Tibial nerve (tissue), 4 donors: ENCODE measurements at places on chromosomes 7 and 10. TPM values are rescaled to one million over a fixed set of nuclear protein-coding genes. Genes with fewer than 3 reads are reported as not detected.

Gene FAM237B
- total RNA-seq: not detected

DNA sequence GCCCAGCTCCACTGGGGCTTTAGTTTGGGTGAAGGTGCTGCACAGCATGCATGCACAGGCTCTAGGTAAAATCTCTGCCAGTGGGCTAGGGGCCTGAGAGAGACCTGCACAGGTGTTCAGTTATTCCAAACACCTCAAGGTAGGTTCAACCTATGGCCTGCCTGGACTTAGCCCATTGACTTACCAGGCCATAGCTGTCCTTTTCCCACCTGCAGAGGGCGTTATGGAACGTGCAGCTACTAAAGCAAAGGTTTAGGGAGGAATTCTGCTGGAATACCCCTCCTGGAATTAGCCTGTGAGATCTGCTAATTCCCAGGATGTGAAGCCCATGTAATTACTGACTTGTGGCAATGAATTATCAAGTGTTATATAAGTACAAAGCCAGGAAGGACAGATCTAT lies 3.6 kb downstream of the VWC2 start:
- H3K4me3 ChIP-seq: no peak overlapping the region
- no peak overlapping the region for H3K27ac ChIP-seq
- DNase-seq: no peak
- H3K4me1 ChIP-seq: no peaks in the 10 kb centered on the region
- no peaks in the 10 kb centered on the region for H3K27me3 ChIP-seq

DNA sequence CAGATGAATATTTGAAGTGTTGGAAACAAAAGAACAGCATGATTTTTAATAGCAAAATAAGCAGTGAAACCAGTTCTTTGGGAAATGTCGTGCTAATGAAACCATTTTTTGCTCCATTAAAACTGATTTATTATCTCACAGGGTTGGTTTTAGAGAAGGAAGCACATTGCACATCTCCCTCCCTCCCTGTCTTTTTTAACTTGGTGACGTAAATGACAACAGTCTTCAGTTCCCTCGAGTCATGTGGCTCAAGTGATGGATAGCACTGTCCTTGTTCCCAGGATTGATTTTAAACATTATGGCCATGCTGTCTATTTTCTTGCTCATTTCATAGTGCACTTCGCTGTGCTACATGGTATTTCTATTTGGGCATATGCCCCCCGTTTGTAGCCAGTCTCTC lies 105.9 kb downstream of the DOCK1 start:
- H3K4me3 ChIP-seq: no peak overlapping the region
- H3K4me1 ChIP-seq: no peaks in the 10 kb centered on the region
- H3K27me3 ChIP-seq: no peaks in the 10 kb centered on the region

DNA sequence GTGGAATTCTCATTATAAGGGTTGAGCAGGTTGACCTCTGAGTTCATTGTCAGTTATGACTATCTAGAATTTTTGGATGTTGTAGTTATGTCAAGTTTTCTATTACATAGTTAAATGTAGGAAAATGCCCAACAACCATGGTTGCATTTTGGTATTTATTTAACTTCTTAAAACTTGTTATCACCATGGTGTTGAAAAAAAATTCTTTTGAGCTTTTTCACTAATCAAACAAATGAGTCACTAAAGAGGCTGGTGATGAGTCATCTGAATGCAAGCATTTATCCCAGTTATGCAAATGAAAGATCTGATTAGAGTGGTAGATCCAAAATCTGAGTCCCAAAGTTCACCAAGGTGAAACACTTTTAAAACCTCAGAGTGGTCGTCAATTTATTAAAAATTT lies 624.7 kb upstream of the IGFBP3 start:
- no peak overlapping the region for H3K27ac ChIP-seq
- DNase-seq: no peak
- no peaks in the 10 kb centered on the region for H3K4me1 ChIP-seq
- H3K4me3 ChIP-seq: no peak overlapping the region
- no peaks in the 10 kb centered on the region for H3K27me3 ChIP-seq
- H3K36me3 ChIP-seq: no peaks in the 10 kb centered on the region

DNA sequence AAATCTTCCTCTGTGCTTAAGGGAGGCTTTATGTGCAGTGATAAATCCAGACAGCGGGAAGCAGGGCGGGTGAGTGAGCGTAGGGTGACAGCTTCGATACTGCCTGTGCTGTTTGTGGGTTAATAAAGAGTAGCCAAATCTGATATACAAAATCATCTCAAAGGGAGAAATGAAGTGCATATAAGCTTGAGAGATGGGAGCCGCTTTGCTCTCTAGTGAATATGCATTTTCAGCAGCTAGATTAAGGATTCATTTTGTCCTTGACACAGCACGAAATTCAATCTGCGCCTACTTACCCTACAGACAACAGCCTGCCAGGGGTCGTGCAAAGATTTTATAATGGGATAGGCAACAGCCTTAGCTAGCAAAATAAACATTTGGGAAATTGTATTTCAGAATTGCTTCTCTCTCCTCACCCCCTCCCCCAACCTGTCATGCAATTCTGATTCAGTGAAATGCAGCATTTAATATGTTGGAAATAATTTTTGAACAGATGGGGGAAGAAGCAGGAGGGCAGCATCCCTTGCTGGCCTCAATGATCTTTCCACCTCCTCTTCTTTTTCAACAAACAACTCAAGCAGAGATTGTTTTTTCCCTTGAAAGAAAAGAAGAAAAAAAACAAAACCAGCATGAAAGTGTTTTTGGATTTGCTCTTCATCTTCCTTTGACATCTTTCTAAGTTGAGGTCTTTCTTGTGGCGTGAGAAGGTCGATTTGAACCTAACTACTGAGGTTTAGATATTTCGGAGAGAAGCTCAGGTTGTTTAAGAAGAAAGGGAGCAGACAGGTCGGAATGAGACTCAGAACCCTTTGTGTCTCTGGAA lies 117.9 kb downstream of the AOAH start:
- H3K36me3 ChIP-seq: no peaks in the 10 kb centered on the region
- H3K27me3 ChIP-seq: no peaks in the 10 kb centered on the region
- no peak overlapping the region for H3K27ac ChIP-seq

Gene SBDS
- 138 TPM for total RNA-seq

GRCh38 chr7:107613948-107614347 lies 33.9 kb downstream of the BCAP29 start:
- no peaks in the 10 kb centered on the region for H3K27me3 ChIP-seq
- H3K4me1 ChIP-seq: no peaks in the 10 kb centered on the region
- no peak overlapping the region for H3K27ac ChIP-seq
- no peak overlapping the region for H3K4me3 ChIP-seq
- no peak for DNase-seq

Gene GPRIN2
- total RNA-seq: 2.1 TPM

DNA sequence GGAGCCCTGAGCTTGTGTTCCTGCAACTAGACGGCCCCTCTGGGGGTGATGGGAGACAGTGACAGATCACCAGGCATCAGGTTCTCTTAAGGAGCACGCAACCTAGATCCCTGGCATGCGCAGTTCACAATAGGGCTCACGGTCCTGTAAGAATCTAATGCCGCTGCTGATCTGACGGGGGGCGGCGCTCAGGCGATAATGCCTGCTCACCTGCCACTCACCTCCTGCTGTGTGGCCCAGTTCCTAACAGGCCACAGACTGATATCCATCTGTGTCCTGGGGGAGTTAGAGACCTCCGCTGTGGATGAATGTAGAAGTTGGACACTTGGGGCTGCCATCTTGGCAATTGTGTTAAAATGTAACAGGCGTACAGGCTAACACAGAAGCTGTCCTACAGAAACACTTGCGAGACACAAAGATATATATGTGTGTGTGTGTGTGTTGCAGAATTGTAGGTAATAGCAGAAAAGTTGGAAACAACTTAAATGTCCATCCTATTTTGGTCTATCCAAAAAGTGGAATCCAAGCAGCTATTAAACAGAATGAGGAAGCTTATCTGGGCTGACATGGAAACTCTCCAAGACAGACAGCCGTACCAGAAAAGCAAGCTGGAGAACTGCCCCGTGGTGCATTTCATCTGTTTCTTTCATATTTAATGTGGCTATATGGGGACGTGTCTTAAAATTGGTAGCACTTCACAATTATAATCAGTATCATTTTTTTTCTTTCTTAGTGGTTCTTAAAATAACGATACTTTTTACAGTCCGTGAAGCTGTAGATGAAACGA lies 82.8 kb downstream of the MKI67 start:
- peaks cover 17% of the 10 kb centered on the region for H3K4me1 ChIP-seq
- H3K27ac ChIP-seq: no peak overlapping the region
- no peak for DNase-seq
- H3K36me3 ChIP-seq: no peaks in the 10 kb centered on the region
- no peaks in the 10 kb centered on the region for H3K27me3 ChIP-seq
- no peak overlapping the region for H3K4me3 ChIP-seq

Gene NPS
- total RNA-seq: not detected

Gene ZNF722
- total RNA-seq: not detected
